ENCODE measurements at places on chromosomes 4 and X. TPM values are rescaled to one million over a fixed set of nuclear protein-coding genes. Genes with fewer than 3 reads are reported as not detected.

DNA sequence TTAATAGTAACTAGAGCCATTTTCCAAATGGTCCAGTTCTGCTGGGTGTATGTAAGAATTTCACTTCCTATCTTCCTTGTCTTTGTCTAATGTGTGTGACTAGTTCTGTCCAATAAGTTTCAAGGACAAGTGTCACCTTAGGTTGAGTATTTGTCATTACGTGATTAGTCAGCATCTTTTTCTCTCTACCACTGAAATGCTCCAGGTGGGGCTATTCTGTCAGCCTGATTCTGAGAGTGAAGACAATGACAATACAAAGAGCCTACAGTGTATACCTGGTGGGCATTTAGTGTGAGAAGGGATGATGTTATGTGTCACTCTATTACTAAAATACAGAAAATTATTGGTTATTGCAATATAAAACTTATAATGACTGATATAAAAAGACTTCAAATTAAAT, 876.3 kb downstream of the C4orf33 start:
- no peaks in the 10 kb centered on the region for H3K4me1 ChIP-seq
- H3K27me3 ChIP-seq, result no peaks in the 10 kb centered on the region
- no peaks in the 10 kb centered on the region for H3K36me3 ChIP-seq
- H3K4me3 ChIP-seq, result no peak overlapping the region
- DNase-seq, result no peak

DNA sequence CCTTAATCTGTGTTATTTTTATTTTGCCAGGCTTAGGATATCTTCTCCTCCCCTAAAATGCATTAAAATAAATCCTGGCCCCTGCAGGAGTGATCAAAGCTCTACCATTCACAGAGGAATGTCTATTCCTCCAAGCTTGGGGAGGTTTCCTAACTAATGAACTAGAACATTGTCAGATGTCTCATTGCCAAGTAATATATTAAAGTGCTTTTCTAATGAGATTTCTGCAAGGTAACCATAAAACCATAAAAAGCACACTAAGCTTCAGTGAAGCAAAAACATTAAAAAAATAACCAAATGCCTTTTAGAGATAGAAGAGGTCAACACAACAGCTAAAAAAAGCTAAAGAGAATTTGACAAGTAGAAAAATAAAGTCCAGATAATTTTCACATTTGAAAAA, 34.8 kb downstream of the IGFBP7 start:
- no peaks in the 10 kb centered on the region for H3K36me3 ChIP-seq
- H3K27ac ChIP-seq, result no peak overlapping the region
- DNase-seq, result no peak
- no peak overlapping the region for H3K4me3 ChIP-seq

CCDC120 gene
- total RNA-seq, result 0.31 TPM

IRAK1 gene
- 73.9 TPM for total RNA-seq
